Left ventricle myocardium inferior (tissue), 1 donor: ENCODE measurements at places on chromosomes 4 and X.
A peak's percentile ranks its signal among the peaks of the same experiment; 100 is the strongest.

DNA sequence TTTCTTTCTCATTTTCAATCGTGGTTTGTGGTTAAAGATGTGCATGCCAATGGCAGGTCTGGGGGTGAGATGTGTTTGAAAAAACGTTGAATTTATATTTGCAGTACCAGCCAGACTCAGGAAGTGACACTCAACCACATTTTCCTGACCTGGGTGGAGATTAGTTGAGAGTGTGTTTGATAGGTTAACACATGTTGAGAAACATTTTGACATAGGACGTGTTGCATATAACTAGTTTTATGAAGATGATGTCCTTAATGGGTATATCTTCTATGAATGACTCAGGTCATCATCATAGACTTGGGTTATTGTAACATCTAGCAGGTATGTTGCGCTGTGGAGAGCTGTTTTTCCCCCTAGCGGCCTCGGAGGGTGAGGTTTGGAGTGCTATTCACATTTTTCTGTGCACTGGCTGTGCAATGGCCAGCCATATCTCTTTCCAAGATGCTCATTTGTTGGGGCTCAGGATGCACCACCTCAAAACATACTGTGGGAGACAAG, 21.7 kb upstream of the CD38 start:
- H3K36me3 ChIP-seq, result no peaks in the 10 kb centered on the region
- H3K4me1 ChIP-seq, result peaks cover 21% of the 10 kb centered on the region
- DNase-seq, result no peak
- H3K27ac ChIP-seq, result no peak overlapping the region
- no peaks in the 10 kb centered on the region for H3K27me3 ChIP-seq

DNA sequence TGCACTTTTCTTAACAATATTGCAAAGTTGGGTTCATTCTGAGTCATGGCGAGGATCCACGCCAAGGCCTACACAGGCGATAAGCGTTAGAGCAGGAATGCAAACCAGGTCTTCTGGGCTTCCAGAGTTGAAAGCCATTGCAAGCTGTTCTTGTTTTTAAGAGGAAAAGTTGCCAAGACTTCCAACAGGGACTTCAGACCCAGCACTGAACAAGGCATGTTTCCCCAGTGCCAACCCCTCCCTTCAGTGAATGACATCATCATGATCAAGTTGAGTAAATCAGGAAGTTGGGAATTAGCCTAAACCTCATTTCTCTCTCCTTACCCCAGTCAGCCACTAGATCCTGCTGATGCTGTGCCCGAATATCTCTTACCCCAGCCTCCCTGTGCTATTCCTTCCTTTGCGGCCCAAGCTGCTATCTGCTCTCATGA, 355.1 kb downstream of the HS3ST1 start:
- H3K27ac ChIP-seq, result peak overlapping the region; percentile 47
- no peak overlapping the region for H3K4me3 ChIP-seq
- DNase-seq, result peak; percentile 62
- peaks cover 3% of the 10 kb centered on the region for H3K27me3 ChIP-seq
- H3K4me1 ChIP-seq, result no peaks in the 10 kb centered on the region

DNA sequence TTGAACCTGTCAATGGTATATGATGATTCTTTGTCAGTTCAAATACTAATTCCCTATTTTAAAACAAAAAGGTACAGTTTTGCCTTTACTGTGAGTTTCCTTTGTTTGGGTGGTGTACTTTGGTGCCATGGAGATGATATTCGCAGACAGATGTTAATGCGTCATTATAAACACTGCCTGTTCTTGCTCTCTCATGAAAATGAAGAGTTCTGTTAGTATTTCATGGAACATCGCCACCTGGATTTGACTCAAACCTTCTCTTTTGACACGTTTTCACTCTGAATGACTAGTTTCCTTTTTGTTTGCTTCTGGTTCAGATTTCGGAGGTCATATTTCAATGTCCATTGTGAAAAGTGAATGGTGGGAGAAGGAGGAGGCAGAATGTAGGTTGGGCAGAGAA, 6.9 kb upstream of the CTSO start:
- no peak overlapping the region for H3K4me3 ChIP-seq
- no peak for DNase-seq
- H3K27me3 ChIP-seq, result peaks cover 7% of the 10 kb centered on the region
- no peaks in the 10 kb centered on the region for H3K36me3 ChIP-seq
- H3K4me1 ChIP-seq, result no peaks in the 10 kb centered on the region

- H3K27me3 ChIP-seq, result no peaks in the 10 kb centered on the region
- DNase-seq, result no peak
- no peak overlapping the region for H3K4me3 ChIP-seq
- H3K27ac ChIP-seq, result no peak overlapping the region
These were observed 3.8 kb downstream of the TIMM17B start for GRCh38 chrX:48893556-48894348.

- H3K27me3 ChIP-seq, result no peaks in the 10 kb centered on the region
- H3K4me3 ChIP-seq, result no peak overlapping the region
- H3K36me3 ChIP-seq, result no peaks in the 10 kb centered on the region
- DNase-seq, result no peak
- H3K27ac ChIP-seq, result no peak overlapping the region
- H3K4me1 ChIP-seq, result no peaks in the 10 kb centered on the region
These were observed 958.6 kb downstream of the STIM2 start for GRCh38 chr4:27819246-27819645.
